EL (cell line): ENCODE measurements at places on chromosomes 3 and 15.

DNA sequence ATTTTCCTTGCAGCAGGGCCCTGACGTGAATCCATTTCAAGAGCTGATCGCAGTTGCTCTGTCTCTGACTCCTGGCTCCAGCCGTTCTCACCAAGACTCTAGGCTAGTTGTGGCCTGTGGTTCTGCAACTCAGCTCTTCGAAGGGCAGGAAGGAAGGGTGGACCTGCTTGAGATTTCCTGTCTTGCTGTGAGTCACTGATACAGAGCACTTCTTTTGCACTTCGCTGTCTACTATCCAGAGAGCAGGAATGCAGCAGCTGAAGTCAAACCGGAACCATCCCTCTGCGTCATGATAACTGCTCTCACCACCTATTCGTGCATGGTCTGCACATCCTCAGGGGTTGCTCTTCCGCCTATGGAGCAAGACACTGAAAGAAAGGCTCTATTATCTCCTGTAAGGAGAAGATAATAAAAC lies 59.7 kb downstream of the RAP2B start:
- DNase-seq: peak; percentile 98

- no peak for DNase-seq
Observed at GRCh38 chr3:155747946-155748290, 3.0 kb upstream of the PLCH1 start.

GRCh38 chr3:150251187-150252062 lies 156.7 kb upstream of the TSC22D2 start:
- peak; percentile 46 for DNase-seq

DNA sequence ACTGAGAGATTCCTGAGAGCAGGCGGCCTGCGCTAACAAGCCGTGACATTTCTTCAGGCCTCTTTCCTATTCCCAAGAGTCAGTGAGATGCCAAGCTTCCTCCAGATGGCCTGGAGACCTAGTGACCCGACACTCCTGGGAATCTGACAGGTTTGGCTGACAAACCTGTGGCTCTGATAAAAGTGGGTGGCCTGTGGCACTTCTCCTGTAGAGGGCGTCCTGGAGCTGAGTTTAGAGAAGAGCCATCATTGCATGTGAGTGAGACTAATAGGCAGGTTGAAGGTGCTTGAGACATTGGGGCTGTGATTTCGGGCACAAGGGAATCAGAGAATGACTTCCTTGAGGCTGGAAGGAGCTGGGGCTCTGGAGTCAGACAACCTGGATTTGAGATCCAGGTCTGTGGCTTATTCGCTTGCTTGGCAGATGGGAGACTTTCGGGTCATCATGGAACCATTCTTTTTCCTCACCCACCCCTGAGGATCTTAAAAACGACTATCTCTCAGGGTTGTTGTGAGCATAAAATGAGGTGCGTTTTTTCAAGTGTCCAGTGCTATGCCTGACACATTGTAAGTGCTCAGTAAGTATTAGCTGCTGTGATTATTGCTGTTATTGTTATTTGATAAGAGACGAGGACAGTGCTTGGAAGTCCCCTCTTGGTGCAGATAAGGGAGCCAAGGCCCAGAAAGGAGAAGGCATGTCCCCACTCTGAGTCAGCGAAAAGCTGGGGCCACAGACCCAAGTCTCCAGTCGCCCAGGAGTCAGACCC lies 77.2 kb downstream of the SCN10A start:
- DNase-seq: peak; percentile 47

- no peak for DNase-seq
Observed at GRCh38 chr3:134904776-134905646, 110.0 kb downstream of the EPHB1 start.

GRCh38 chr15:100788418-100789105 lies 91.1 kb upstream of the ALDH1A3 start:
- DNase-seq: no peak

DNA sequence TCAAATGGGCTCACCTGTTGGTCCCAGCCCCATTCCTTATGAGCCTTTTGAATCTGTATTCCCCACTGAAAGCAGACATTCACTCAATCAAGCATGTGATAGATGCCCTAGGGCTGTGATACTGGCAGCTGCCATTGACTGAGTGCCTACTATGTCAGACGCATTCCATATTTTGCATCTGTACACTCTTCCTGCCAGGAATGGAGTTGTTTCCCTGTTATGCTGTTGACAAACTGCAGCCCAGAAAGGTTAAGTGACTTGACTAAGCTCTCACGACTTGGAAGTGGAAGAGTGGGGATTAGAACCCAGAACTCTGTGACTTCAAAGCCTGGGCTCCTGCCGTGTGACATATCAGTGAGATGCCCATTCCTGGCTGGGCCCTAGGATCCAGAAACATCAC lies 211.4 kb downstream of the RPLP1 start:
- DNase-seq: no peak

DNA sequence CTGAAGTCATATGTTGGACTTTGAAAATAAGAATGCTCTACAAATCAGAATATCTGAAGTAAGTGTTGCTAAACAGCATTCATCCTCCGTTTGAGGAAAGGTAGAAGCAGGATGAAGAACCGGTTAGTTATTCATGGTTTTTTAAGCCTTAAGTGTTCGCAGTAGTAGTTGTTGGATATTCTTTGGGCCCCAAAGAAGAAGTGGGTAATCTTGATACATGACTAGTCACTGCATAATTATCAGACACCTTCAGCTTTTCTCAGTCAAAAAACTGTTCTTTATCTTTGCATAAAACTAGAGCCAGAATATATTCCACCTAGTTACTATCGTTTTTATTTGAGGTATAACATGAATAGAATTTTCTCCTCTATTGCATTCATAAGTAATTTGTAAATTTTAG lies 13.8 kb downstream of the RAB5A start:
- no peak for DNase-seq

DNA sequence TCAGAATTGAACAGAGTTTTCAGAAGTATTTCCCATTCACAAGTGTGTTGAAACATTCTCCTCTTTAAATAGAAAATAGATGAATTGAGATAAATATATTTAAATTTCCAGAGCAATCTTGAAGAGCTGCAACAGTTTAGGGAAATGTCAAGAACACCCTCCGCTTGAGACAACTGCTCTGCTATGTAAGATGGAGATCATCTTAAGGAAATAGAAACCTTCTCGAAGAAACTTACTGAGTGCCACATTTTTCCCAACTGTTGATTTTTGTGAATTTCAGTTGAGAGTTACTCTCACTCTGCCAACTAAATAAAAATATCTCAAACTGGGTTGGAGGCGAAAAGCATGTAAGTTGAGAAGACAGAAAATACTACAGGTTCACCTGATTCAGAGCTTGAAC lies 78.0 kb downstream of the SUCLG2 start:
- DNase-seq: no peak

GRCh38 chr3:137194301-137194700 lies 236.5 kb downstream of the IL20RB start:
- no peak for DNase-seq

- no peak for DNase-seq
Observed at GRCh38 chr3:42982645-42983412, 3.7 kb downstream of the GASK1A start.

DNA sequence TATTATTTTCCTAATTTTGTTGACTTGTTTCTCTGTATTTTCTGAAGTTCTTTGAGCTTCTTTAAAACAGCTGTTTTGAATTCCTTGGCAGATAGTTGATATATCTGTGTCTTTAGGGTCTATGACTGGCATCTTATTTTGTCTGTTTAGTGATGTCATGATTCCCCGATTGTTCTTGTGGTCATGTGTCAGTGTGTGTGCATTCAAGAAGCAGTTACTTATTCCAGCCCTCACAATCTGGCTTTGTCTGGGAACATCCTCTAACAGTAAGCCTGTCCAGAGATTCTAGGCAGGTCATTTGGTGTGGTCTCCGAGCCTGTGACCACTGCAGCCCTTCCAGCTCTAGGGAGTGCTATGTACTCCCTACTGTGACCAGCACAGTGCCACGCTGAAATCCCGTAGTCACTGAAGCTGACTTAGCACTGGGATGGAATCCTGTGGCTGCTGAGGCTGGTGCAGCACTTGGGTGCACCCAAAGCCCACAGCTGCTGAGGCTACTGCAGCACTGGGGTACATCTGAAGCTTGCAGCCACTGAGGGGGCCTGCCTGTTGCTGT lies 6.7 kb downstream of the LNP1 start:
- no peak for DNase-seq

- DNase-seq: no peak
Observed at GRCh38 chr15:80384432-80384831, 19.8 kb upstream of the ARNT2 start.

GRCh38 chr3:50612234-50612882 lies 784 bp upstream of the CISH start:
- no peak for DNase-seq

- no peak for DNase-seq
Observed at GRCh38 chr3:15426579-15427118, 695 bp downstream of the METTL6 start.

- no peak for DNase-seq
Observed at GRCh38 chr3:89908711-89909213, 801.3 kb downstream of the EPHA3 start.

- peak; percentile 84 for DNase-seq
Observed at GRCh38 chr3:30625541-30626438, 19.4 kb downstream of the TGFBR2 start.

- DNase-seq: no peak
Observed at GRCh38 chr3:65636326-65636725, 402.4 kb downstream of the MAGI1 start.

DNA sequence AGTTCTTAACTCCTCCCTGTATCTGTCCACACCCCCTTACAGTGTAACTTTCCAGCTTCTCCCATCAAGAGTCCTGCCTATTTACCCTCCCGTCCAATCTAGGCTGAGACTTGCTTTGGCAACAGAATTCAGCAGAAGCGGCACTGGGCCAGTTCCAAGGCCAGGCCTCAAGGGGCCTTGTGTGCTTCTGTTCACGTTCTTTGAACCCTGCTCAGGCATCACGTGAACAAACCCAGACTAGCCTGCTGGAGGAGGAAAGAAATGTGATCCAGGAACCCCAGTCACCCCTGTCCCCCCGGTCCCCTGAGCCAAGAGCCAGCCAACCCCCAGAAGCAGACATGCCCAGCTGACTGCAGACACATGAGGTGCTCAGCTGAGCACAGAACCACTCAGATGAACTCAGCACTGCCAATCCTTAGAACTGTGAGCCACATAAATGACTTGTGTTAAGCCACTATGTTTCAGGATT lies 76.1 kb upstream of the DCLK3 start:
- DNase-seq: no peak

- no peak for DNase-seq
Observed at GRCh38 chr3:48672522-48672921, 9.8 kb upstream of the CELSR3 start.

DNA sequence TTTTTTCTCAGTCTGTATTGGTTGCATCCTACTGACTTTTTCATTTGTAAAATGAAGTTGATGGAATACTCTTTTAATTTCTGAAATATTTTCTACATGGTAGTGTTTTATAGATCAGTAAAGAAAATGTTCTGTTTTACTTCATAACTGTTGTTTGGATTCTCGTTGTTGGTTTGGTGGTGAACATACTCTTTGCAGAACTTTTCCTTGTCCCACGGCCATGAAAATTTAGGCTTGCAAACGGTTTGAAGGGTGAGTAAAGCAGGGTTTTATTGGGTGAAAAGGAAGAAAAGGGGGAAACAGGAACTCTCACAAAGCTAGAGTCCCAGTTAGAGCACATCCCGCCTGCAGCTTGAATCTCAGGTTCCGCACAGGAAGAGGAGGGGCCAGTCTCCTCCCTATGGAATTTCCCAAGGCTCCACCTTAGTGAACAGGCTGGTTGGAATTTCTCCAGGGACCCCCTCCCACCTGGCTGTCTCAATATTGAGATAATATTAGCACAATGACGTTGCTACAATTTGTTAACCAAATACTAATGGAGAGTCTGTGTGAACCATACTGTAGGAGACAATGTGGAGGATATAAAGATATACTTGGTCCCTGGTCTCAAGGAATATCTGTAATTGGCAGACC lies 5.6 kb downstream of the PDCD6IP start:
- DNase-seq: no peak

- peak; percentile 71 for DNase-seq
Observed at GRCh38 chr15:79863886-79864285, 32.9 kb downstream of the MTHFS start.

DNA sequence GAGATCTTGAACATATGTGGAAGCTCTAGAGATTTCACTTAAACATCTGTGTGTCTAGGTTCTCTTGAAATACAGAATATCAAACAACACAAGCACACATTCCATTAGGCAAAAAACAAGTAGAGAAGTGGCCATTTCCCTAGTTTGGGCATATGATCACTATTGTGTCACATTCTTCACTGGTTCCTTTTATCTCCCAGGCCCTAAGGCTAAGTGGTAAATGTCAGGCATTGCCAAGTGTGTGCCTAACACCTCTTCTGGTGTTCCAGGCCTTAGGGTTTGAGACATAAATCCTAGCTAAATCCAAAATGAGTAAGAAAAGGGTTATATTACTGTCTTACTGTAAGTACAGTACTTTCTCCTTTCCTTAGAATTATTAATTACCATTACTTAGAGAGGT lies 880.1 kb downstream of the PDCD6IP start:
- no peak for DNase-seq

DNA sequence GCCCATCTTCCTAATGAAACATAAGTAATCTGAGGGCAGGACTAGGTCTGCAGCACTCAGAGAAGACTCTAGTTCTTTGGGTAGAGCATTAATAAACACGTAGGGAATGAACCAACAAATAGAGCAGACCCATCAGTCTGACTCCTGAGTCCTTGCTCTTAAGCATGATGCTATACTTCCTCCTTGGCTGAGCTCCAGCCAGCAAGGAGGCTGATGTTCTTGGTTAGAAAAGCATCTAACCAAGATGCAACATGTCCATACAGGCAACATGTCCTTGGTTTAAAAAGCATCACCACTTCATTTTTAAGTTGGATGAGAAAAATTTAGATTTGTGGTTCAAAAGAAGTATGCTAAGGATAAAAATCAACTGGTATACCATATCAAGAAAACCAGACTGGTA lies 8.5 kb upstream of the MYH15 start:
- DNase-seq: peak; percentile 15

- DNase-seq: peak; percentile 5
Observed at GRCh38 chr15:71997691-71998090, 120.3 kb downstream of the MYO9A start.

GRCh38 chr3:23440416-23441294 lies 237.5 kb downstream of the UBE2E2 start:
- DNase-seq: no peak

GRCh38 chr15:90103701-90104329 lies 1.5 kb upstream of the IDH2 start:
- DNase-seq: no peak

DNA sequence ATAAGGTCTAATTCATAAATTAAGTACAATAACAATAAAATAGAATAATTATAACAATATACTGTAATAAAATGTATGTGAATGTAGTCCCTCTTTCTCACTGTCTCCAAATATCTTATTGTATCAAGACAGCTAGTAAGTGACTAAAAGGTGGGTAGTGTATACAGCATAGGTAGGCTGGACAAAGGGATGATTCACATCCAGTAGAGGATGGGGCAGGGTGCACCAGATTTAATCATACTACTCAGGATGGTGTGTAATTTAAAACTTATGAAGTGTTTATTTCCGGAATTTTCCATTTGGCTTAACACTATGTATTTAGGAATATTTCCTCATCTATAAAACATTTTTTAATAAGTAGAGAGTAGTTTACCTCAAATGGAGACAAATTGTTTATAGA lies 876.1 kb upstream of the CADM2 start:
- DNase-seq: no peak
